Cardiac septum (tissue), 1 donor: ENCODE measurements at places on chromosomes 1 and 21.

GRCh38 chr1:109521002-109521951 is 11.8 kb upstream of the AMIGO1 start:
- DNase-seq = no peak

DNA sequence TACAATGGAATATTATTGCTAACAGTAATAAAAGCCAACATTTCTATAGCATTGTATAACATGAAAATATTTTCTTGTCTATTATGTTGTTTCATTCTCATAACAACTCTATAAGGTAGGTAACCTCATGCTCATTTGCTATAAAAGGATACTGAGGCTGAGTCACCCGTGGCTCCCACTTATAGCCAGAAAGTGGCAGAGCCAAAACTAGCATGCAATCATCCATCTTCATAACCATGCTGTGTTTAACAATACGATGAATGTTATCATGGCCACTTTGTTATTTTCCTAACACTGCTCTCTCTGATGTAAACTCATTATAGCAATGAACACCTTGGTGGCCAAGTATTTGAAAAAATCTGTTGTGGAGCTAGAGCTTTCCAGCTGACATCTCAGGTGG is 80.8 kb upstream of the JUN start:
- DNase-seq = no peak

DNA sequence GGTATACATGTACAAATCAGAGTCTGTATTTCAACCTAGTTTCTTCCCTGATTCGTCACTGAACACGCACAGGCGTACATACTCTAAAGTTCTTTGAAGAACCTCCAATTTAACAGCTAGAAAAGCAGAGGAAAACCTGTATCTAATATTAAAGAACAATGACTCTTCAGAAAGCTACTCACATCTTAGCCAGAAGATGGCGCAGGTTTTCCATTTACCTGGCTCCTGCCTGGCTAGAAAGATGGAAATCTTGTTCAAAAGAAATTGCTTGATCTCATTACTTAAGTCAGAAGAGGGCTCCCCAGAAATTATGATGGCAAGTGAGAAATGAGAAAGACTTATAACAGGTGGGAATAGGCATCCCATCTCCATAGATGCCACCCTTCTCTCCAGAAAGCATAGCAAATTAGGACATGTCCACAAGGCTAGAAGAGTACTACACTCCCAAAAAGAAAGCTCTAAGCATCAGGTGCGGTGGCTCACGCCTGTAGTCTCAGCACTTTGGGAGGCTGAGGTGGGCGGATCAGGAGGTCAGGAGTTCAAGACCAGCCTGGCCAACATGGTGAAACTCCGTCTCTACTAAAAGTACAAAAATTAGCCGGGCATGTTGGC is 19.0 kb upstream of the L1TD1 start:
- DNase-seq = no peak

GRCh38 chr1:22131062-22131461 is 11.8 kb downstream of the WNT4 start:
- DNase-seq = no peak

GRCh38 chr1:209652121-209652735 is at the start of gene LAMB3:
Gene LAMB3 (minus strand): TSS chr1:209652425. CDS start chr1:209650944, 1,481 bp downstream.
- no peak for DNase-seq
